ENCODE measurements at places on chromosomes 1 and 21.

GRCh38 chr1:147565189-147565980 lies 24.1 kb downstream of the BCL9 start:
- no peaks in the 10 kb centered on the region for H3K36me3 ChIP-seq
- no peak for DNase-seq
- H3K4me3 ChIP-seq = no peak overlapping the region
- H3K4me1 ChIP-seq = no peaks in the 10 kb centered on the region
- H3K27me3 ChIP-seq = no peaks in the 10 kb centered on the region

GRCh38 chr1:110308247-110308646 lies 30.9 kb upstream of the RBM15 start:
- no peaks in the 10 kb centered on the region for H3K36me3 ChIP-seq
- H3K4me3 ChIP-seq = no peak overlapping the region
- no peak for DNase-seq
- no peak overlapping the region for H3K27ac ChIP-seq
- H3K27me3 ChIP-seq = no peaks in the 10 kb centered on the region

GRCh38 chr1:114892194-114892918 lies 37.7 kb downstream of the SYCP1 start:
- no peak for DNase-seq
- H3K27ac ChIP-seq = no peak overlapping the region
- no peaks in the 10 kb centered on the region for H3K4me1 ChIP-seq
- H3K27me3 ChIP-seq = no peaks in the 10 kb centered on the region
- H3K4me3 ChIP-seq = no peak overlapping the region

DNA sequence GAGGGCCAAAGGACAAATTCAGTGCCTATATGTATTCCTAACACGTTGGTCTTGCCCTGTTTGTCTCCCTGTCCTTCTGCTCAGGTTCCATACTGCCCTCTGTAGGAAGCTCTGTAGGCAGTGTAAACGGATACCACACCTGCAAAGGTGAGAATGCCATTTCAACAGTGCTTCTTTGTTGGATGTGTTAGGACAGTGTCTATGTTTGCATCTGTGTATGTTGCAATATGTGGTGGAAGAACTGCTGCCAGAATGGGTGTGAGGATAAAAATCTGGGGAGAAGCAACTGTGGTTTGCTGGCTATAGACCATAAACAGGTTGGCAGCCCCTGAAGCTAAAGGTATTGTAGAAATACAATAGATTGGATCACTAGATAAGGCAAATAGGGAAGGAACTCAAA lies 113.1 kb upstream of the BMP8A start:
- no peaks in the 10 kb centered on the region for H3K27me3 ChIP-seq
- H3K36me3 ChIP-seq = peaks cover 60% of the 10 kb centered on the region
- H3K4me3 ChIP-seq = no peak overlapping the region

- no peak for DNase-seq
- H3K27ac ChIP-seq = no peak overlapping the region
- no peak overlapping the region for H3K4me3 ChIP-seq
- H3K27me3 ChIP-seq = no peaks in the 10 kb centered on the region
- peaks cover 8% of the 10 kb centered on the region for H3K4me1 ChIP-seq
Measured at GRCh38 chr1:230163205-230163604, 96.2 kb downstream of the GALNT2 start.

DNA sequence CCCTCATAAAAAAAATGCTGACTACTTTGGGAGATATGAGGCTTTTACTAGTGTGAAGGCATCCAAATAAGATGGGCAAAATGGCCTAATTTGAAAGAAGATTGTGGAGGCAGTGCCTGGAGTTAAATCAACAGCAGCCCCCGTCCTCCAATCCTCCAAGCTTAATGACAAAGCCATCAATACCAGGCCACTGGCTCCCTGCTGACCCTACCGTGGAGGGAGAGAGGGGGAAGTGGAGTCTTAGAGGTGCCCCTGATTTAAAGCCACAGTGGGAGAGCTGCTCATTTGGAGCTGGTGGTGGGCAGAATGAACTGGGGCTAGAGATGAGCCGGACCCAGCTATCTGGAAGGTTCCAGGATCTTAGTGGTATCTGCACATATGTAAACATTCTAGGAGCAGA lies 24.3 kb upstream of the KNCN start:
- peaks cover 12% of the 10 kb centered on the region for H3K36me3 ChIP-seq
- DNase-seq = no peak
- no peaks in the 10 kb centered on the region for H3K4me1 ChIP-seq
- H3K27me3 ChIP-seq = no peaks in the 10 kb centered on the region
- H3K4me3 ChIP-seq = no peak overlapping the region
- no peak overlapping the region for H3K27ac ChIP-seq

DNA sequence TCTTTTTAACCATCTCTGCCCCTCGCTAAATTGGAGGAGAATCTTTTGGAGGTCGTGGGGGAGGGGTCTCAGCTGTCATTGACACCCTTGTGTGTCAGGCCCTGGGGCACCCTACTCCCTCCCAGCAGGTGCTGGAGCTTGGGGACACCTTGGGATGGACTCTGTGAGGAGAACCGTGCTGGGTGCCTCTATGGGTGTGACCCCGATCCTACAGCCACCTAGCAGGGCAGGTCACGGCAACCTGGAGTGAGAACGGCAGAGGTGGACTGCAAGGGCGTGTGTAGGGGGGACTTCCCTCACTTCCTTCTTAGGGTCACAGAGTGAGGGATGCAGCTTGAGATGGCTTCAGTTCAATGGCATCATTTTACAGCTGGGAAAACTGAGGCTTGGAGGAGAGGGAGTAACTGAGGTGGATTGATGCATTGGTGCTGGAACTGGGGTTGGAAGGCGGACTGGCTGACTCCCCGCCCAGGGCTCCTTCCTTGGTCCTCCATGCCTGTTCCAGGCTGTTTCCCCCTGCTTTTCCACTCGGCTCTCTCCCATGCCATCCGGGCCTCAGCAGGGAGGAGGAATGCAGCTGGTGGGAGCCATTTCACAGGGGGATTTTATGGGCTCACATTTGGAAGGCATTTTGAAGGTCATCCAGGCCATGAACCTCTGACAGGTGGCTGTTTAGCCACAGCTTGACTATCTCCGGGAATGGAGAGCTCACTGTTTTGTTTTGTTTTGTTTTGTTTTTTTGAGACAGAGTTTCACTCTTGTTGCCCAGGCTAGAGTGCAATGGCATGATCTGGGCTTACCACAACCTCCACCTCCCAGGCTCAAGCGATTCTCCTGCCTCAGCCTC lies 18.8 kb upstream of the ARHGEF10L start:
- H3K27ac ChIP-seq = no peak overlapping the region
- DNase-seq = no peak
- no peaks in the 10 kb centered on the region for H3K36me3 ChIP-seq
- H3K27me3 ChIP-seq = no peaks in the 10 kb centered on the region

- H3K4me3 ChIP-seq = no peak overlapping the region
- peaks cover 7% of the 10 kb centered on the region for H3K36me3 ChIP-seq
- no peaks in the 10 kb centered on the region for H3K27me3 ChIP-seq
- H3K27ac ChIP-seq = no peak overlapping the region
- peaks cover 3% of the 10 kb centered on the region for H3K4me1 ChIP-seq
Measured at GRCh38 chr1:230270185-230270558, 156.0 kb downstream of the PGBD5 start.

DNA sequence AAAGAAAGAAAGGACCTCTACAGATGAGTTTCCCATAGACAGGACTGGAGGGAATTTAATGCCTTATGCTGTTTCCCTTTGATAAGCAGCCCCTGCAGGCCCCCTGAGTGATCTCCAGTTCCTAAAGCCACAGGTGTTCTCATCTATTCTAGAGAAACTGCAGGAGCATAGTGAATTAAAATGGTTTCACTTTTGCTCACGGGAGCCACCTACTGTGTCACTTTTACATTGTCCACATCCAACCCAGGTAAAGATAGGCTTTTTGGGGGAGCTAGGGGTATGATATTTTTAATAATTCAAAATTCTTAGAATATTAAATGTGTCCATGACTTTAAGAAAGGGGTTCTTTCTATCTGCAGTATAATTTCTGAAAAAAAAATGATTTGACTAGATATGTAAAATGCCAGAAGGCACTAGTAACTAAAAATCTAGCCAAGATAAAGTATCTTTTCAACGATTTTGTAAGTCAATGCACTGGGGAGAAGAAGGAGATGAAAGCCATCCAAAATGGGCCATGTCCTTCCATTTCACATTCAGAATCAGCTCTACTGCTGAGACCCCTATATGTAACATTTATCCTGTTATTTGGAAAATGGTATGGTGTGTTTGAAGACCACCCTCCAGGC lies 267.3 kb upstream of the DUSP10 start:
- no peaks in the 10 kb centered on the region for H3K27me3 ChIP-seq
- no peaks in the 10 kb centered on the region for H3K4me1 ChIP-seq
- H3K36me3 ChIP-seq = no peaks in the 10 kb centered on the region
- DNase-seq = no peak

GRCh38 chr1:26900815-26901511 lies 696 bp upstream of the GPATCH3 start:
- peaks cover 9% of the 10 kb centered on the region for H3K4me1 ChIP-seq
- H3K36me3 ChIP-seq = peaks cover 7% of the 10 kb centered on the region
- peak overlapping the region; percentile 95 for H3K4me3 ChIP-seq
- no peak for DNase-seq
- no peaks in the 10 kb centered on the region for H3K27me3 ChIP-seq
- peak overlapping the region; percentile 67 for H3K27ac ChIP-seq

GRCh38 chr1:207908107-207908734 lies 2.7 kb downstream of the CD34 start:
- H3K27me3 ChIP-seq = no peaks in the 10 kb centered on the region
- H3K4me3 ChIP-seq = no peak overlapping the region
- peak; percentile 62 for DNase-seq

- no peak for DNase-seq
- no peaks in the 10 kb centered on the region for H3K36me3 ChIP-seq
- H3K27me3 ChIP-seq = peaks cover 6% of the 10 kb centered on the region
- no peak overlapping the region for H3K27ac ChIP-seq
- H3K4me1 ChIP-seq = no peaks in the 10 kb centered on the region
Measured at GRCh38 chr1:42052072-42052699, 101.0 kb upstream of the GUCA2B start.

GRCh38 chr1:116290085-116290705 lies 82.8 kb upstream of the ATP1A1 start:
- H3K27me3 ChIP-seq = no peaks in the 10 kb centered on the region
- DNase-seq = no peak
- no peak overlapping the region for H3K4me3 ChIP-seq

DNA sequence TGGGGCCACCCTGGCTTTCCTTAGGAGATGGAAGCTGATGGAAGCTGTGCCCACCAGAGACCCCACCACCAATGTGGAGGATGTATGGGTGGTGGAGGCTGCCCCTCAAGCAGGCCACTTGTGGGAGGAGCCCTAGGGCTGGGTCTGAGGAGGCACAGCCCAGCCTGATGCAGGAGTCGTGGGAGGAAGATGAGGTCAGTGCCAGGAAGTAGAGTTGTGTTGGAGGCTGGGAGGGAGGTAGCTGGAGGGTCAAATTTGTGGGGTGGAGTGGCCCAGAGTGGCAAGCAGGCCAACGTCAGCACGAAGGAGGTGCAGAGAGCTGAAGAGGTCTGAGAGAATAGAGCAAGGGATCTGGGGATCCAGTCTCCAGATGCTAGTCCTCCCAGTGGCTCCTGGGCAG lies 119.0 kb upstream of the USP24 start:
- H3K27ac ChIP-seq = no peak overlapping the region
- H3K4me1 ChIP-seq = peaks cover 6% of the 10 kb centered on the region
- no peaks in the 10 kb centered on the region for H3K36me3 ChIP-seq
- no peak for DNase-seq
- no peaks in the 10 kb centered on the region for H3K27me3 ChIP-seq
- no peak overlapping the region for H3K4me3 ChIP-seq

- no peaks in the 10 kb centered on the region for H3K4me1 ChIP-seq
- H3K4me3 ChIP-seq = peak within 1 kb of the TSS; percentile 15
- H3K27me3 ChIP-seq = peaks cover 12% of the 10 kb centered on the region
- H3K36me3 ChIP-seq = no peaks in the 10 kb centered on the region
- no peak within 1 kb of the TSS for H3K27ac ChIP-seq
- peak; percentile 46 for DNase-seq
Measured at GRCh38 chr1:226548256-226549093, at the start of gene STUM. STUM (plus strand) TSS chr1:226548764; CDS start chr1:226548905, 141 bp downstream.

- H3K4me3 ChIP-seq = no peak overlapping the region
- no peaks in the 10 kb centered on the region for H3K36me3 ChIP-seq
- no peak for DNase-seq
- H3K4me1 ChIP-seq = peaks cover 5% of the 10 kb centered on the region
Measured at GRCh38 chr1:113804421-113805255, 7.6 kb downstream of the RSBN1 start.

- no peaks in the 10 kb centered on the region for H3K4me1 ChIP-seq
- no peak overlapping the region for H3K27ac ChIP-seq
- no peak for DNase-seq
Measured at GRCh38 chr1:226589008-226589733, 40.6 kb downstream of the STUM start.

GRCh38 chr1:151403612-151404011 lies 4.2 kb downstream of the PSMB4 start:
- H3K4me1 ChIP-seq = peaks cover 3% of the 10 kb centered on the region
- H3K4me3 ChIP-seq = no peak overlapping the region
- no peak for DNase-seq
- H3K27ac ChIP-seq = no peak overlapping the region
- H3K27me3 ChIP-seq = no peaks in the 10 kb centered on the region
- H3K36me3 ChIP-seq = peaks cover 61% of the 10 kb centered on the region

DNA sequence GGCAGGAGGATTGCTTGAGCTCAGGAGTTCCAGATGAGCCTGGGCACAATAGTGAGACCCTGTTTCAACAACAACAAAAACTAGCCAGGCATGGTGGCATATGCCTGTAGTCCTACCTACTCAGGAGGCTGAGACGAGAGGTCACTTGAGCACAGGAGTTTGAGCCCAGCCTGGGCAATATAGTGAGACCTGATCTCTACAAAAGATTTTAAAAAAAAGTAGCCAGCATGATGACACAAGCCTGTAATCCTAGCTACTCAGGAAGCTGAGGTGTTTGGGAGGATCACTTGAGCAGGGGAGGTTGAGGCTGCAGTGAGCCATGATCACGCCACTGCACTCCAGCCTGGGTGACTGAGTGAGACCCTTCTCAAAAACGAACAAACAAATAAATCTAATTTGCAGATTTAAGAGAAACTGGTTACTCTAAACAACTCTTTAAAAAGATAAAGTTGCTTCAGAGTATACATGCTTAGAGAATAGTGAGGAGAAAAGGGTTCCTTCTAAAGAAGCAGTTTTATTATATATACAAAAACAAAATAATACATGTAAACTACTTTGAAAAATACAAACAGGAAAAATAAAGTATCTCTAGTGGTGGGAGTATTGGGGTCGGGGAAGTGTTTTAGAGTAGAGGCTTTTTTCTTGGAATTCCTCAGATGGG lies 88.4 kb downstream of the ADCY10 start:
- no peak for DNase-seq
- no peaks in the 10 kb centered on the region for H3K36me3 ChIP-seq
- no peak overlapping the region for H3K4me3 ChIP-seq

DNA sequence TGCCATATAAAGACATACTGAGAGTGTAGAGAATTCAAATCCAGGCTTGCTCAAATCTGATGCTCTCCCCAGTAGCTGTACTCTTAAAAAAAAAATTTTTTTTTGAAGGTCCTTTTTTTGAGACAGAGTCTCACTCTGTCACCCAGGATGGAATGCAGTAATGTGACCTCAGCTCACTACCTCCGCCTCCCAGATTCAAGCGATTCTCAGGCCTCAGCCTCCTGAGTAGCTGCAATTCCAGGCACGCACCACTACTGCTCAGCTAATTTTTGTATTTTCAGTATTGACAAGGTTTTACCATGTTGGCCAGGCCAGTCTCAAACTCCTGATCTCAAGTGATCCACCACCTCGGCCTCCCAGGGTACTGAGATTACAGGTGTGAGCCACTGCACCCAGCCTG lies 28.7 kb downstream of the STYXL2 start:
- H3K4me1 ChIP-seq = no peaks in the 10 kb centered on the region
- H3K27me3 ChIP-seq = no peaks in the 10 kb centered on the region
- H3K4me3 ChIP-seq = no peak overlapping the region
- no peak overlapping the region for H3K27ac ChIP-seq
